ENCODE measurements at places on chromosomes 2 and 18.

DNA sequence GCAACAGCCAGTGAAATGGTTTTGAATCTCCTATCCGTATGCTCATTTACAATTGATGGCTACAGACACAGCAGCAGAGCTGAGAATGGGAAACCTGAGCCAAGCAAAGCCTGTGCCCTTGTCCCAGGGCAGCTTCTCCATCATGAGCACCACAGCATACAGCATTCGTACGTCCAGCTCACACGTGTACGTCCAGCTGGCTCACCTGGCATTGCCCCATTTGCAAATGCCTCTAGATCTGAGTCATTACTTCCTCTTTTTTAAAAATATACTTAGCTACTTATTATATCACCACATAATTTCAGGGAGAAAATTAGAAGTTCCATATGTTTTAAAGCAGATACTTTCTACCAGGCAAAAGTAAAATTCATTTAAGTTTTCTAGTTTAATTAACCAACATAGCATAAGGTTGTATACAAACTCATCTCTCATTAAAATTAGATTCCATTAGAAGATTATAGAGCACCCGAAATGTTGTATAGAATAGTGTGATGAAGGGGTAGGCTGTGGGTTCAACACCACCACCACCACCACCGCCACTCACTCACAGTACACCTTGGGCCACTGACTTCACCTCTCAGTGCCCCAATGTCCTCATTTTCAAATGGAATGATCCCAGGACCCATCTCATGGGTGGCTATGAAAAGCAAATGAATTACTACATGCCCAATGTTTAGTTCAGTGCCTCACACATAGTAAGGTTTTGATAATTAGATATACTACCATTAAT lies 31.4 kb upstream of the TMEM177 start:
- no peak for DNase-seq

GRCh38 chr2:214005337-214005736 lies 405.5 kb upstream of the VWC2L start:
- DNase-seq = no peak

DNA sequence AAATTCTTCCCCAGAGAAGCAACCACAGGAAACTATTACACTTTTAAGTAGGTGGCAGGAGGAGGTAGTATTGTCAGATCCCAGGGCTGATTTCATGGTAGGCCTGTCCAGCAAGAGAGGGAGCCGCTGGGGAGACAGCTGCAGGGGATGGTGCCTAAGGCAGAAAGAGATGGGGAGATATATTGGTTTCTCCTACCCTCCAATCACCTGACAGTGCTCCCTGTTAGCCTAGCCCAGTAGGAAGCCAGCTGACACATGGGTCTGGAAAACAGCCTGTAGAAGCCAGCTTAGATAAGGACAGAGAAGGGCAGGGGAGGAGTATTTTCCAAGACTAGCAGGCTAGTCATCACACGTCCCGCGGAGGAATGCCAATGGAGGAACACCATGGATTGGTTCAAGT lies 8.2 kb upstream of the SPOPL start:
- DNase-seq = no peak

DNA sequence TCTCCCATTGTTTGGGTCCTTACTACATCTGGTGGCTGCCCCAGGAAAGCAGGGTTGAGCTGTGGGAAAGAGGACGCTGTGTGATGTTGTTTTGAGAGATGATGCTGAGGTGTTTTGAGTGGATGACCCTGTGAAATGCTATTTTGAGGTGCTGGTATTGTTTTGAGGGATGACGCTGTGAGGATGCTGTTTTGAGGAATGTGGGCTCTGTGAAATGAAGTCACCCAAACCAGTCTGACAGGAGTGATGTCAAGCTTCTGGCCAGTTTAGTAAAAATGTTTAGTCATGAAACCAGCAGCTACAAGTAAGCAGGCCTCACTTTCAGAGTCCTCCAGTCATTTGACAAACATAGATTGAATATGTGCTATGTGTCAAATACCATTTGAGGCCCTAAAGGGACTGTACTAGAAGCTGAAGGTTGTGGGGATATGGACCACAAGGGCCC lies 16.1 kb upstream of the PUM2 start:
- no peak for DNase-seq

DNA sequence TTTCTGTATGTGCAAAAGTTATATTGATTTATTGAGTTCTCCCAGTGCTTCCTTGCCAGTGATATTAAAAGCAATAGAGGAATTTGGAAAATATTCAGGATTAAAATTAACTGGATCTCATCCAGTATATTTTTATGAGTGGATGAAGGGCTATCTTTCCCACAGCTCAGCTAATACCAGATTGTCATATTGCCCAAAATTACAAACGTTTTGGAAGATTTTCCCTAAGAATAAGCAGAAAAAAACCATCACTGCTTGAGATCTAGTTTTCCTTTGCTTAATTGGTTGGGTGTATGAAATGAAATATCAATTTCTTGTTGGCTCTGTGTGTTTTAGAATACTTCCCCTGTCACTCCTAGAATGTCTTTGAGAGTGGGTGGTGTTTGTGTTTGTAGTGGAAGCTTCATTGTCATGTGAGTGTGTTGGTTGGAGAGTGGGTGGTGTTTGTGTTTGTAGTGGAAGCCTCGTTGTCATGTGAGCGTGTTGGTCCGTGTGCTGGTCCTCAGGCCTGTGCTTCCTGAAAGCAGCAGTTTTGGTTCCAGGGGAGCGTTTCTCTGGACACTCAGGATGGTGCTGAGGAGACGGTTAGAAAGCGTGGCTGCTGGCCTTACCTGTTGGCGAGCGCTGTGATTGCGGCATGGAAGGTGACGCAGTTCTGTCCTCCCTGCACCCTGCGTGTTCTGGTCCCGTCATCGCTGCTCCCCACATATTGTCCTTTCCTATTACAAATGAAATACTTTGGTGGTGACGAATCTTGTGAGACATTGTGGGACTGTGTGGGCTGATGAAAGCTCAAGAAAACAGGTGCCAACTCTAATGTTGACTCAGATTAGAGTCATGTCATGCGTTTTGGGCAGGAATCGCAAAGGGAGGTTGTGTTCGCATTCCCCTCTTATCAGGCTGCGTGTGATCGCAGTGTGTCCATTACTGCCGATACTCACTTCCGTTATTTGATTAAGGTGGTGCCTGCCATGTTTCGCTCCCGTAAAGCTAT lies 12.4 kb downstream of the ASB1 start:
- peak; percentile 68 for DNase-seq

GRCh38 chr18:45606007-45606406 lies 9.3 kb upstream of the SLC14A2 start:
- no peak for DNase-seq

DNA sequence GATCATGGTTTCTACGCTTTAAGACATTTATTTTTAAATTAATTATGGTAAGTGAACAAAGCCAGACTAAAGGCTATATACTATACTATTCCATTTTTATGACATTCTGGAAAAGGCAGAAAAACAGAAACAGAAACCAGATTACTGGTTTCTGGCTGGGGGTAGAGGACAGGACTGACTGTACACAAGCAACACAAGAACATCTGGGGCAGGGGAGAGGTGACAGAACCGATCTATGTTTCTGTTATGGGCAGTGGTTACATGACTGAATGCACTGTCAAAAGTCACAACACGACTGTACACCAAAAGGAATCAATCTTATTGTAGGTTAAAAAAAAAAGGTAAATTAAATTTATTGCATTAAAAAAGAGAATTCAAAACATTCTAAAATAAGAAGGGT lies 64.7 kb downstream of the PTPN2 start:
- no peak for DNase-seq

DNA sequence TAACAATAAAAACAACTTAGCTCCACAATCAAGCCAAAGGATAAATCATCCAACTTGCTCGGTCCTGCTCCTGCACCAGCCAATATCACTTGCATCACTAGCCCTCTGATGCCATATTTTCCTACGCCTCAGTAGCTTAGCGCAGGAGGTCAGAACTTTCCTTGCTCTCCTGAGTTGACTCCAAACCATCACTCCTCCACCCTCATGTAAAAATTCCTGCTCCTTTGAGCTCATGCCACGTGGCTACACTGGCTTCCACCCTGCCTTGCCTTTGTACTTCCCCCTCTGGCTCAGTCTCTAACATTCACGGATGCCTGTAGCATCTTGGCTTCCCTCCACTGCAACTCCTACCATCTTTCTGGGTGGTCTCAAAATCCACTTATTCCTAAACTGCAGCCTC lies 25.2 kb downstream of the AAK1 start:
- no peak for DNase-seq

DNA sequence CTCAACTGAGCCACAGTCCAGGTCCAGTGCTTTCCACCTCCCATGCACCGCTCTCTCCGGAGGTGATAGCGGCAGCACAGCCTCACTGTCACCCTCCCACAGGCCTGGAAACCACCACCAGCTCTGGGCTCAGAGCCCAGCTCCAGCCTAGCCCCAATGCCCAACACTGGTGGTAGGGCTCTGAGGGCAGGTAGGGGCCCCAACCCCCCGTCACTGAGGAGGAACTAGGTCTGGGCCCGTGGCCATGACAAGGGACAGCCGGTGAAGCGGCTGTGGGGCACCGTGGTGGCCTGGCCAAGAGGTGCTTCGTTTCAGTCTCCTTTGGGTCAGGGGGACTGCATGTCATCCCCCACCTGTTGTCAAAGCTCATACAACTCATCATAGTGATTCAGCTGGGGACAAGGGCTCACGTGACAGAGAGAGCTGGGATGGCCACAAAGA lies 5.5 kb upstream of the TMEM214 start:
- DNase-seq = no peak

GRCh38 chr2:112835061-112835501 lies 1.5 kb downstream of the IL1B start:
- no peak for DNase-seq

- no peak for DNase-seq
Measured at GRCh38 chr2:232386740-232387450, 8.3 kb downstream of the ALPP start.
